ENCODE measurements at places on chromosomes 1 and 21.

DNA sequence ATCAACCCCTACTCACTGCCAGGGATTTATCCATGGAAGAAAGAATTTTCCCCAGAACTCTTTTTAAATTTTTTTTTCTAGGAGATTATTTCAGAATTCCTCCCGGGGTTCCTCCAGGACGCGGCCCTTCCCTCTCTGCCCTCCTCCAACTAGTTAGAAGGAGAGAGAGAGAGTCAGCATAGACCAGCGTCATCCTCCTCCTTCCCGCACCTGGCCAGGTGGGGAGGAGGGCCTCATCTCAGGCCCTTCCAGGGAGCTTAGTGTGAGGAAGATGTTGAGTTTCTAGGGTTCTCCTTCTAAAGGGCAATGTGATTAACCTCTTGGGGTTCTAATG lies 63.6 kb downstream of the CDK18 start:
- DNase-seq = no peak

DNA sequence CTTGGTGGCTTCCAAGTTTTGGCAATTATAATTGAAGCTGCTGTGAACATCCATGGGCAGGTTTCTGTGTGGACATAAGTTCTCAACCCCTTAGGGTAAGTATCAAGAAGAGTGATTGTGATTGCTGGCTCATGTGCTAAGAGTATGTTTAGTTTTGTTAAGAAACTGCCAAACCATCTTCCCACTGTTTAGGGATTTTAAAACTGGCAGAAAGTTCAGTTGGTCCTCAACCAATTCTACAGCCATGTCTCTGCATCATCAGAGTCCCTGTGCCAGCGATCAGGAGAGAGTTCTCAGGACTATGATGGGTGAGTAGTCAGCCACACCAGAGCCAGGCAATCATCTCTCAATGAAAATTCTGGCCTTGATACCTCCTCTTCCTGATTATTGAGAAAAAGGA lies 193.8 kb downstream of the ZC3H11B start:
- no peak for DNase-seq

DNA sequence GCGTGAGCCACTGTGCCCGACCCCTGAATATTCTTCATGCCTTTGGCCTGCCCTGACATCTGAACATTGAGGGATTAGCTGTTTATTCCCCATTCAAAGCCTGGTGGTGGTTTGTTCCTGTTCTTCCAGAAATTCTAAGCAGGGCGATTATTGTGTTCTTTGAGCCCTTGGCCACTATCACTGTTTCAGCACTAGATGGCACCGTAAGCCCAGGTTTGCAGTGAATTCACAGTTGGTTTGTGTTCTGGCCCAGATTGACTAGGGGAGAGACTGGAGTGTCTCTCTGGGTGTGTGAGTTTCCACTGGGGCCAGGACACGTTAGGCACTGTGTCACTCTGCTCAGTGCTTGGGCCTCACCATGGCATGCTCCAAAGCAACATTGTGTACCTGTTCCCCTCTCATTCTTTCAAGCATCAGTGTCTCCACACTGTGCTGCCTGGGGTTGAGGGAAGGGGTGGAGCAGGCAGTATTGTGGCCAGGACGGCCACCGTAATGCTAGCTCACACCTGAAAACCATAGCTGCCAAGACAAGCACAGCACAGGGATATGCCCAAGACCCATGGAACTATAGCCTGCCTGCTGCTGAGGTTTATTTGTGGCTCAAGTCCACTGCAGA lies 52.7 kb downstream of the PKN2 start:
- peak; percentile 34 for DNase-seq

- DNase-seq = peak; percentile 0
Measured at GRCh38 chr1:191290441-191290840, 812.8 kb upstream of the BRINP3 start.

DNA sequence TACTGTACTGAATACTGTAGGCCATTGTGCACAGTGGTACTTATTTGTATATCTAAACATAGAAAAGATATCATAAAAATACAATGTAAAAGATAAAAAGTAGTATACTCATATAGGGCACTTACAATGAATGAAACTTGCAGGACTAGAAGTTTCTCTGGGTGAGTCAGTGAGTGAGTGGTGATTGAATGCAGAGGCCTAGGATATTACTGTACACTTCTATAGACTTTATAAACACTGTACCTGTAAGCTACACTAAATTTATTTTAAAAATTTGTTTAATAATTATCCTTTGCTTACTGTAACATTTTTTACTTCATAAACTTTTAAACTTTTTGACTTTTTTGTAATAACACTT lies 82.5 kb downstream of the FGGY start:
- DNase-seq = no peak

- no peak for DNase-seq
Measured at GRCh38 chr1:932776-933602, 9.3 kb downstream of the SAMD11 start.

DNA sequence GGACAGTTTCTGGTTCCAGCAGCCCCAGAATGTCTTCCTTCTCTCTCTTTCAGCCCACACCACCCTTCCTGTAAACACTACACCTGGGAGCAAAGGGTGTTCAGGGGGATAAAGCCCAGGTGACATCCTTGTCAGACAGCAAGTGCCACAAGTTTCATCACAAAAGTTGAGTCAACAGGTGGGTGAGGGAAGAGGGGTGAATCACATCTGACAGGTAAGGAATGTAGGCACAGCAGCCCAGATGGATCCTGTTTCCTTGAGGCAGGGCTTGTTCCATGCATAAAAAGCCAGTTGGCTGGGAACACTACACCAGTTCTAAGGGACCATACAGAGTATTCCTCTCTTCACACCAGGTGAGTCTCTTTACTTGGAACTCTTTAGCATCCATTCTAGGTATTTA lies at the start of gene SPRR1B:
Gene SPRR1B (plus strand): TSS at position 309 of the 400 bp plus-strand sequence. CDS start 1,143 bp downstream, outside the sequence.
- no peak for DNase-seq

DNA sequence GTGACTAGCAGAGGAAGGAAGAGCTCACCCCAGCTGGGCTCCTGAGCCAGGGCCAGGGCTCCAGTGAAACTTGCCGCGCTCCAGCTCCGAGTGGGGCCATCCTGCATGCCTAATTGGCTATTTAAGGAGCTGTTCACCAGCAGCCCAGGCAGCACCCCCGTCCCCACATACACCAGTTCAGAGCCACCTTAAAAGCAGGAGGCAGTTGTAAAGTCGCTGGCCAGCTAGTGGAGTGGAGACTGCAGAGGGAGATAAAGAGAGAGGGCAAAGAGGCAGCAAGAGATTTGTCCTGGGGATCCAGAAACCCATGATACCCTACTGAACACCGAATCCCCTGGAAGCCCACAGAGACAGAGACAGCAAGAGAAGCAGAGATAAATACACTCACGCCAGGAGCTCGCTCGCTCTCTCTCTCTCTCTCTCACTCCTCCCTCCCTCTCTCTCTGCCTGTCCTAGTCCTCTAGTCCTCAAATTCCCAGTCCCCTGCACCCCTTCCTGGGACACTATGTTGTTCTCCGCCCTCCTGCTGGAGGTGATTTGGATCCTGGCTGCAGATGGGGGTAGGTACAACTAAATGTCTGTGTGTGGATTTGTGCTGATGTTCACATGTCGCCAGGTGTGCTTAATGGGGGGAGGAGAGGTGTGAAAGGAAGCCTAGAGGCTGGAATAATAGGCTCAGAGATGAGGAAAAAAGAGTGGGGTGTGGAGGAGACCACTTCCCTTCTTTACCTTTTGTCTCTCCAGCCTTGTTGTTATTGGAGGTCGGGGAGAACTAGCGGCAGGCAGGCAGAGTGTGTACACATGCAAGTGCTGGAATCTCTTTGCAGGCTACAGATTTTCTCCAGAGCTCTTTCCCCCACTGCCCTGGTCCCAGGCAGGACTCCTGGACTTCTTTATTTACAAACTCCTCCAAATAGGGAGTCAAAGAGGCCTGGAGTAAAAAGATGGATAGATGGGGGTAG lies at the start of gene CA14:
Gene CA14 (plus strand): TSS at position 151 of the 962 bp plus-strand sequence. CDS start 355 bp downstream, at position 506.
- DNase-seq = no peak

- no peak for DNase-seq
Measured at GRCh38 chr1:242201090-242201489, 202.2 kb upstream of the MAP1LC3C start.

DNA sequence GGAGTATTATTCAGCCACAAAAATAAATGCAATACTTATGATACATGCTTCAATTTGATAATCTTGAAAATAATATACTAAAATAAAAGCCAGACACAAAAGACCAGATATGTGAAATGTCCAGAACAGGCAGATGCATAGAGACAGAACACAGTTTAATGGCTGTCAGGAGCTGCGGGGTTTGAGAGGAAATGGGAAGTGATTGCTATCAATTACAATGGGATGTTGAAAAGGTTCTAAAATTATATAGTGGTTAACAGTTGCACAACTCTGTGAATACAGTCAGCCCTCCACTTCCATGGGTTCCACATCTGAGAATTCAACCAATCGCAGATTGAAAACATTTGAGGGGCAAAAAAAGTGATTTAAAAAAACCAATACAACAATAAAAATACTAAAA lies 54.0 kb downstream of the LTN1 start:
- DNase-seq = no peak

DNA sequence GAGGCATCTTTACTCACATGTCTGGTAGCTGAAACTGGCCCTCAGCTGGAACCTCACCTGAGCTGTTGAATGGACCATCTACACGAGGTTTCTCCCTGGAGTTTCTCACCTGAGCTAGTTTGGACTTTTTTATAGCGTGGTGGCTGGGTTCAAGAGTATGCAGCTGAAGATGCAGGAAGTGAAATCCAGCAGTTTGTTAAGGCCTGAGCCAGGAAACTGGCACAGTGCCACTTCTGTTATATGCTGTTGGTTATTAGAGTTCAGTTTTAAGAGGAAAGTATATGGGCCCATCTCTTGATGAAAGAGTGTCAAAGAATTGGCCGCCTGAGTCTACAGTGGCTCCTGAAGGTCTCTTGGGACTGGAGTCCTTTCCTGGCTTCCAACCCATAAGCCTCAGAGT lies 35.6 kb downstream of the STUM start:
- DNase-seq = no peak

DNA sequence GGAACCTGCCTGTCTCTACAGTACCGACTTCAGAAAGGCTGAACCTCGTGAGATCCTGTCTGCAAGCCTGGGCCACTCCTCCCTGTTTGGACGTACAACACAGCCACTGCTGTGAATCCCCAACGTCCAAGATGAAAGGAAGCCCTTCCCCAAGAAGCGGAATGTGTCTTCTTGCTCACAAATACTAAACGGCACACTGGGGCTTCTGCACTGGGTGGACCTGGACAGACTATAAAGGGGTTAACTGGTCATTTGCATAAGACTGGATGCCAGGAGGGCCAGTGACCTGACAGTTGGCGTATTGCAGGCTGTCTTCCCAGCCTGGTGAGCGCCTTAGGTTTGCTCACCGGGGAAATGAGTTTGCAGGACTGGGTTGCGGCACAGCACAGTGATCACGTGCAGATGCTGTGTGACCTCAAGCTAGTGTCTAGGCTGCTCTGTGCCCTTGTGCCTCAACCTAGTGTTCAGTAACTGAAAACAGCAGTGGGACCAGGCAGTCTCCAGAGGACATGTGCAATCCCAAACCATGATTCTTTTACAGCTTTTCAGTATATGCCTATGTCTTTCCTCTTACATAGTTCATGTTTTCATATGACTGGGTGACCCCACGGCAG lies 19.5 kb upstream of the AJAP1 start:
- DNase-seq = no peak

DNA sequence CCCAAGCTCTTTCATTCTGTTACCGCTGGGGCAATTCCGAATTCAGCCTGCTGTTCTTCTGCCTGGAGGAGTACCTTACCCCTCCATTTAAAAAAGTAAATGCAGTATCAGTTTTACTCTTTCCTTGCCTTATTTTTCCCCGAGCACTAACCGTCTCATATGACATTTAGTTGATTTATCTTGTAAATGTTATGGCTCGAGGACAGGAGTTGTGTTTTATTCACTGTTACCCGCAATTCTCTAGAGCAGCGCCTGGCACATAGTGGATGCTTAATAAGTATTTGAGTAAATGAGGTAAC lies 425 bp upstream of the TADA1 start:
- DNase-seq = no peak

- peak; percentile 72 for DNase-seq
Measured at GRCh38 chr1:91501523-91501851, 836 bp downstream of the CDC7 start.

DNA sequence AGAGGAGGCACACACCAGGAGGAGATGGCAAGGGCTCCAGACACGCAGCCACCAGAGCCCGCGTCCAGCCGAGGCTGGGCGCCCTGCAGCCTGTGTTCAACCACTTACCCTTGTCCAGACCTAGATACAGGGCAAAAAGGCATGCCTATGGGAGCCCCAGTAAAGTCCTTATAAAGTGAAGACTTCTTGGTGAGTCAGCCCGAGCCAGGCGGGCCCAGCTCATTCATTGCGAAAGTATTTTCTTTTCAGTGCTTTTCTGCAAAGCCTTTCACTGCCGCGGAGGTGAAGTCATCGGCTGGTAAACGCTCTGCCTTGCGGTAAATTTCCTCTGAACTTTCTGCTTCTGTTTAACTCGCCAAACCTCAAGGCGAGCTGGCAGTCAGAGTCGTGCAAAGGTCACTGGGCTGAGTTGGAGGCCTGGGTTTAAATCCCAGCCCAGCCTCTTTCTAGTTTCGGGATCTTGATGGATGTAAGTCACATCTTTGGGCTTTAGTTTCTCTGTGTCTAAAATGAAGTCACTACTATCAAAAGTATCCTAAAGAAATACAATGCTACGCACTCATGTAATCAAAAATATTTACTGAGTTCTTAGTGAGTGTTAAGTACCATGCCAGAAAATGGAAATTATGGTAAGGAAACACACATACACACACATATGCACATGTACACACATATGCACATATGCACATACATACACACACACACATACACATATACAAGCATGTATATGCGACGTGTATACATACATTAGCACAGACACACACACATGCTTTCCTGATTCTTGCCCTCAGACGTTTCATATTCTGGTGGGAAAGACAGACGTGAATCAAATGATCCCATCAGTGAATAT lies 54.7 kb upstream of the IFFO2 start:
- DNase-seq = peak; percentile 98

- no peak for DNase-seq
Measured at GRCh38 chr1:158046715-158047510, 53.5 kb downstream of the KIRREL1 start.

- no peak for DNase-seq
Measured at GRCh38 chr1:63704443-63704842, 69.4 kb upstream of the ROR1 start.

GRCh38 chr1:47924270-47925048 lies 72.7 kb downstream of the TRABD2B start:
- no peak for DNase-seq

DNA sequence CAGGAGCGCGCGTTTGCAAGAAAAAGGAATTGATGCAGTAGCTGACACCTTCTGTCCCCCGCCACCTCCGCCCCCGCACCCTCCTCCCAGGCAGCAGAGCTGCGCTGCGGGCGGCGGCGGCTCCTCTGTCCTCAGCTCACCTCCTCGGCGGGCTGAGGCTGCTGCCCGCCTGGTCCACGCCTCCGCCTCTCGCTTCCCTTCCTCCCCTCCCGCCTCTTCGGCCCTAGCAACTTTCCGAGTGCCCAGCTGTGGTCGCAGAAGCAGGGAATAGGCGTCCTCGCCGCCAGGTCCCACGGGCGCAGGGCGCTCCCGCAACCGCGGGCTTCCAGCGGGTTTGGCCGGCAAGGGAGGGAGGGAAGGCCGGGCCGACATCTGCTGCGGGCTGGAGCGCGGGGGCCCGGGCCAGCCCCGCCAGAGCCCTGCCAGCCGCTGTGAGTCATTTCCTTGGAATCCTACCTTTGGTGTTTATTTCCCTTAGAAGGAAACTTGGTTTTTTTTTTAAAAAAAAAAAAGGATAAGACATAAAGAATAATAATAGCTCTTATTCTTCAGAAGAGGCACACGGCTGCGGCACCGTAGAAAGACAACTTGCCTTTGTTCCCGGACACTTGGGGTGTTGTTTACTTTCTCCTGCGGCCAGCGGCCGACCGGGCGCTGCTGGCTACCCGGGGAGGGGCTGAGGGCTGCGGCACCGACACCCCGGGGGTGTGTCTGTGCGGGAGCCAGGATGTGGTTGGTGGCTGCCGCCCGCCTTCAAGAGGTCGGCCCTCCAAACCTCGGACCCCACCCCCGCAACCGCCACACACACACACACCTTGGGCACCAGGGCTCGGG lies 1.1 kb downstream of the SERTAD4 start:
- DNase-seq = peak; percentile 83
